ENCODE measurements at places on chromosomes 1 and 21.

DNA sequence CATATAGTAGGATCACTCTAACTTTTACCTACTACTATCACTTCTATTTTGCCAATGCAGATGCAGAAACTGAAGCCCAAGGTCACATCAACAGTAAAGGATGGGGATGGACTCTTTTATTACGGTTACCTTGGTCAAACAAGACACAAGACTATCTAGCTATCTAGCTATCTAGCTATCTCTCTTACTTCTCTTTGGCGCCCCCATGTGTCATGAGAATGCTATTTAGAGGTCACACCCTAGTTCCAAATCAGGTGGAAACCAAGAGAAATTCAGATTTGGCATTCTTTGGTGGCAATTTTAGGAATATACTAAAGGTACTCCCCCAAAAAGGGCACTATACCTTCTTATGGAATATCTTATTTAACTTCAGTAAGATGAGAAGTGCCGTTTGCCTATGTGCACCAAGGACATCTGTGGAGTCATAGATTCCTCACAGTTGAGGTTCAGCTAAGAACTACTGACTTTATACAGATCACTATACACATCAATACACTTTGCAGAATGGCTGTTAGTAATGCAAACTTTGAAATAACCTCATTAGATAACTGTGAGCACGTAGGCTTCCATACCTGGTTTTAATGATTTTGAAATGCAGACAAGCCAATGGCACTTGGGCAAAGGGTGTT lies 6.7 kb downstream of the ZNF648 start:
- DNase-seq = peak; percentile 55

DNA sequence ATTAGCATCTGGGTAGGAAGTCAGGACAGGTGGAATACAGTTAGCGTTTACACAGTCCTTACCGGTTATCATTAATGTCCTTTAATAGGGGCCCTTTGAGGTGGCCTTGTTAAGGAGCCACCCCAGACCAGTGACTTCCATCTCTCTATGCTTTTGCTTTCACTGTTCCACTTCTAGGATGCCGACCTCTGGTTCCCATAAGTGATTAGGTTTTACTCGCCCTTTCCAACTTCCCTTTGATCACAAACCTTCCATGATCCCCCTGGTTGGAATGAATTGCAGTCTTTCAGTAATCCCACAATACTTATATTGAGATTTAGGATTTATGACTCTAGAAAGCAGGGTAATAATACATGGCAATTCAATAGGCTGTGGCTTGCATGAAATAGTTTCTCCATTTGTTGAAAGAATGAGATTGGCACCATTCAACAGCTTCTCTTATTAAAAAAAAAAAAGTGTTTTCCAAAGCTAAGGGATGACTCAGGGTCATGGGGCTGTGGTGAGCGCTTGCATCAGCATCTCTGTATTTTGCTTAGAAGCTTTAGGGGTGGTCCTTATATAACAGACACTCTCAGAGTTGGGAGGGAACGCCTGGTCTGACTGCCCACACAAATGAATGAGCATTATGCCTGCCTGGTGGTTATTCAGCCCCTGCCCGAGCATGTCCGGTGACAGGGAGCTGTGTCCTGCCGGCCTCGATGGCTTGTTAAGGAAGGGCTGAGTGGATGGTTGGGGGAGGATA lies 110.5 kb downstream of the CNIH3 start:
- no peak for DNase-seq

DNA sequence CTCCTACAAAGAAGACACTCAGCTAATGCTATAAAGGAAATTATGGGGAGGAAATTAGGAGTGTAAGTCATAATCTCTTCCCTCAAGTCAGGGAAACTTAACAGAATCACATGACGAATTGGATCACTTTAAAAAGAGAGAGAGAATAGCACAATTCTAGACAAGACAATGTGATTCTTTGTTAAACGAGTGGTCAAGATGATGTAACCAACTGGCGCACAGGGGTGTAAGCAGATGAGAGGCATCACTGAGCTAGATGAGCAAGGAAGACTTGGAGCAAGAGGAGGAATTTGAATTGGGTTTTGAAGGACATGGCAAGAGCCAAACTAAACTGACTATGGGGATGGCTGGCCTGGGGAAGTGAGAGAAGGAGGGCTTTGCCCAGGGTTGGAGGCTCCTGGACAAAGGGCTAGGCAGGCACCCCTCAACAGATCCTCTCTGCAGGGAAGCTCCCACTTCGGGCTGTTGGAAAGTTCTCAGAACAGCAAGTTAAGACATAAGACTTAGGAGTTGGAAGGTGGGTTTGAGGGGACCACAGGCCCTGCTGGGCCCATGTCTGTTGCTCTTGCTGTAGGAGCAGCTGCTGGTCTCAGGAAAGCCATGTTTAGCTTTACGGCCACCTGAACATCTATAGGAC lies 123.9 kb upstream of the GRIK3 start:
- no peak for DNase-seq

GRCh38 chr1:201418461-201418860 lies 3.1 kb downstream of the TNNI1 start:
- DNase-seq = no peak

- no peak for DNase-seq
These were observed 14.4 kb downstream of the PRCC start for GRCh38 chr1:156781585-156782186.

- no peak for DNase-seq
These were observed 49.4 kb downstream of the CAPZB start for GRCh38 chr1:19435851-19436455.

GRCh38 chr1:6140413-6140812 lies 39.7 kb downstream of the CHD5 start:
- no peak for DNase-seq

DNA sequence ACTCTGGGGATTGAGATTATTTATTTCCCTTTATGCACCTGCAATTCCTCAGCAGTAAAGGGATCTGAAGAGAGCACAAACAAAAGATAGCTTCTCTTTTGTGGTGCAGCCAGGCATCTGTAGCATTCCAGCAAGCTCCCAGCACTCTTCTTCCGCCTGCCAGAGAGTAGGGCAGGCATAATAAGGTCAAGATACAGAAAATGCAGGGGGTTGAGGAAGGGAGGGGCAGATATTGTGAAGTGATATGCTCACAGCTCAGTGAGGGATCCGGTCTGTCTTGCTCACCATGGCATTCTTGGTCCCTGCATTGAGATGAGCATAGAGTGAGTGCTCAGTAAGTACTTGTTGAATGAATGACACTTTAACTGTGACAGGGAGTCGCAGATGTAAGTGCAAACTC lies 23.9 kb downstream of the FASLG start:
- DNase-seq = no peak

DNA sequence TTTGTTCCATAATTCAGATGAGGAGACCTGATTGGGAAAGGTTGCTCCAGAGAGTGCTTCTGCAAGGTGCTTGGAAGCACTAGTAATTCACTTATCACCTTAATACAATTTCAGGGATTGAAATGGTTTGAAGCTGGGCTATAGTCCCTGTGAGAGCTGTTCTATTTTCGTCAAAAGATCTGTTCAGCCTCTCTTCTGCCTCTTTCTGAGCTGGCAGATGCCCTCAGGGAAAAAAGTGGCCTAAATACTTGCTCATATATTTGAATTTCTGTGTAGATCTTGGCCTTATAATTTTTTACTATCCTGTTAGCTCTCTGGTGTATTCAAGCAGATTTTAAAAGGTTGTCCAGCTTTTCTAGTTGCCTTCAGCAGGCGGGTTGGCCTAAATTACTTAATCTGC lies 22.3 kb downstream of the C1orf146 start:
- DNase-seq = no peak

DNA sequence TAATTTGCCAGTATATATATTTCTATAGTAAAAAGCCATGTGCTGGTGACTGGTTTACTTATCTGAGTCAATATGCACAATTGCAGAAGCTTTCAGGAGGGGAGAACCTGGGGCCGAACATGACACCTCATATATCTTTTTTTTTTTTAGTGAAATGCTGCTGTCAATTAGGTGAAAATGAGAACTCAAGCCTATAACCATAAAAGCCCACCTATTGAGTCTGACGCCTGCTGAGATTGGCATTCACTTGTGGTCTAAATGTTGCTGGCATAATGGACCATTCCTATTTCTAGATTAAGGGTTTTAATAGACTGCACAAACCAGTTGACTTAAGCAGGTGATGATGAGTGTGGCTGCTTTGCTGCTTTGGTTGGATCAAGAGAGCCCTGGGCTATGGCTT lies 10.8 kb downstream of the NTMT2 start:
- DNase-seq = no peak

GRCh38 chr1:183635099-183635605 lies 431 bp downstream of the ARPC5 start:
- peak; percentile 3 for DNase-seq

DNA sequence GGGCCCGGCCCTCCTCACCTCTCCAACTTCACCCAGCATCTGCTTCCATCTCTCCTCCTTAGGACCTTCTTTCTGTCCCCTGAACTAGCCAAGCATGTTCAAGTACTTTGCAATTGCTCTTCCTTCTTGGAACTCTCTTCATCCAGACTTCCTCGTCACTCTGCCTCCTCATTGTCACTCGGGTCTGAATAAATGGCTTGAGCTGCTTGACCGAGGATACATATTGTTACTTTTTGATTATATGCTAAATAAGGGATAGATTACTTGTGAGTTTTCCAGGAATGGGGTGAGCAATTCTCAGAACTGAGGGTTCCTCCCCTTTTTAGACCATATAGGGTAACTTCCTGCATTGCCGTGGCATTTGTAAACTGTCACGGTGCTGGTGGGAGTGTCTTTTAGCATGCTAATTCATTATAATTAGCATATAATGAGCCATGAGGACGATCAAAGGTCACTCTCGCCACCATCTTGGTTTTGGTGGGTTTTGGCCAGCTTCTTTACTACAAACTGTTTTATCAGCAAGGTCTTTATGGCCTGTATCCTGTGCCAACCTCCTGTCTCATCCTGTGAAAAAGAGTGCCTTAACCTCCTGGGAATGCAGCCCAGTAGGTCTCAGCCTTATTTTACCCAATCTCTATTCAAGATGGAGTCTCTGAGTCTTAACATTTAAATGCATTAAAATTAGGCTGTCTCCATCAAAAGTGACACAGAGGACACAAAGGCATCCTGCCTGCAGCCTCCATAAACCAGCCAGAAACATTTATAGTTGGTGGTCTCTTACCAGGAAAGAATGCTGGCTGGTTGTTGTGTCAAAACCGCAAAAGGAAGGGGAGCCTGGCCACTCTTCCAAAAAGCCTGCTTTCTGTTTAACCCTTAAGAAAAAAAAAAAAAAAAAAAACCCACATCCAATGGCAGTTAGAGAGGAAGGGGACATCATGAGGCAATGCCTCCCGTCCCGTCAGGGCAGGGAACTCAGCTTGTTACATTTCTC lies 179.3 kb downstream of the KAZN start:
- no peak for DNase-seq

DNA sequence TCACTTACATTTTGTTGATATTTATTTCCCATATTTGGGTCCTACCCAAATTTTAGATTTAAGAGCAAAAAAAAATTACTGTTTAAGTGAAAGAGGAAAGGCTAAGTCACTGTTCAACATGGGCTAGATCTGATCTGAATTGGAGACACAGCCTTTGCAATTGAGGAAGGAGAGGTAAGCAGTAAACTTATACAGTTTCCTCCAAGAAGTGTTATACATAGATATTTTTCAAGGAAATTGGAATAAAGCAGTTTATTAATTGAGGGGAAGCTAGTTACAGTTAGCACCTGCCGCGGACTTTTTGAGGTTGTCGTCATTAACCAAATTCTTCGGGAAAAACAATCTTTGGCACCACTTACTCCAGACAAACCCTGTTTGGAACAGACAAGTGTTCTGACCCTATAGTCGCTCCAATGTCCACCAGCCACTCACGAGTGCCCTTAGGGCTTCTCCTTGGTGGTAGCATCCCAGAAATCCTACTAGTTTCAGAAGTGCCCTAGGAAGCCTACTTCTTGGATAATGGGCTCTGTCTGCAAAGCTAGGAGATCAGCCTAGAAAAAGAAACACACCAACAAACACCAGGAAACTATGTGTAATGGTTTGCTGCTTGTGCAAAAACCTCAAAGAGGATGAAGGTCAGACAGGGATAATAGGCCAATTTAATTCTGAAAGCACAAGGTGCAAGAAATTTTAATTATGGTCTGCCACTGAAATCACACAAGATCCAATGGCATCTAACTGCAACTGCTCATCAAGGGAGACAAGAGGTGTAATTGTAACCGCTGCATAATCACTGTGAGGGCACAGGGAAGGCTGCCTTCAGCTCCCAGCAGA lies 2.5 kb downstream of the WLS start:
- DNase-seq = no peak

DNA sequence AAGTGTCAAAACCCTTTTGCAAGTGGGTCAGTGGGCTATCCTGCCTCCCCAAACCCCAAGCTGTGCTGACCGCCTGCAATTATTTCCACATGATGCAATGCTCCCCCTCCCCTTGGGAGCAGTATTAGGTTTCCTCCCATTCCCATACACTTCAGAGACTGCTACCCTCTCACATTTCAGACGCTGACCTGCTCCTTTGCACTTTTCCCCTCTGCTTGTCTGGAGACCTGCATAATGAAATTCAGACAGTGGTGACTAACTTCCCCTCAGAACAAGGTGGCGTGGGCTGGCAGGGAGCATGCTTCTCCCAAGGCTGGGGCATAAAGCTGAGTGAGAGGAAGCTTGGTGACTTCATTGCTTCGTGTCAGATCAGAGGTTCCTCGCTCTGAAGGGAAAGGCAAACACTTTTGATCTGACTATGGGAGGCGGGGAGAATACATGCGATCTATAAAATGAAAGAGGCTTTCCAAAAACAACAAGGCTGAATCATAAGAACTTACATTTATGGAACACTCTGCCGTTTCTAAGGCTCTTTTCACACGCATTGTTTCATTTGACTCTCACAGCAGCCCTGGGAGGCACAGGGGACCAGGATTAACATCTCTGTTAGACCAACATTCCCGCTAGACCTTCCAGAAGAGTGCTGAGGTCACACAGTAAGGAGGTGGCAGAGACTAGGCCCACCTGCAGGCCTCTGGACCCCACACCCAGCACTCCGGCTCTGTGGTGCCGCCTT lies 27.5 kb upstream of the ROR1 start:
- DNase-seq = no peak

DNA sequence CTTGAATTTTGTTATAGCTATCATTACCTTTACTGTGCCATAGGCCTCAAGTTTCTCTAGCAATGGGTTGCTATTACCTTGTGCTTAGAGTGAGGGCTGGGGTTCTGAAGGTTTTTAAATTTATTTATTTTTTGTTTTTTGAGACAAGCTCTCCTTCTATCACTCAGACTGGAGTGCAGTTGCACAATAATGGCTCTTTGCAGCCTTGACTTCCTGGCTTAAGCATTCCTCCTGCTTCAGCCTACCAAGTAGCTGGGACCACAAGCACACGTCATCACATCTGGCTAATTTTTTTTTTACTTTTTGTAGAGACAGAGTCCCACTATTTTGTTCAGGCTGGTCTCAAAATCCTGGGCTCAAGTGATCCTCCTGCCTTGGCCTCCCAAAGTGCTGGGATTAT lies 41.5 kb downstream of the SNX27 start:
- no peak for DNase-seq

GRCh38 chr1:185375583-185375982 lies 58.5 kb upstream of the IVNS1ABP start:
- no peak for DNase-seq

GRCh38 chr1:234777856-234778220 lies 167.9 kb upstream of the IRF2BP2 start:
- no peak for DNase-seq

All from activated T-cell treated with anti-CD3 and anti-CD28 coated beads for 4 hours (primary cell).